SW480 (cell line): ENCODE measurements at places on chromosomes 6 and 20.

DNA sequence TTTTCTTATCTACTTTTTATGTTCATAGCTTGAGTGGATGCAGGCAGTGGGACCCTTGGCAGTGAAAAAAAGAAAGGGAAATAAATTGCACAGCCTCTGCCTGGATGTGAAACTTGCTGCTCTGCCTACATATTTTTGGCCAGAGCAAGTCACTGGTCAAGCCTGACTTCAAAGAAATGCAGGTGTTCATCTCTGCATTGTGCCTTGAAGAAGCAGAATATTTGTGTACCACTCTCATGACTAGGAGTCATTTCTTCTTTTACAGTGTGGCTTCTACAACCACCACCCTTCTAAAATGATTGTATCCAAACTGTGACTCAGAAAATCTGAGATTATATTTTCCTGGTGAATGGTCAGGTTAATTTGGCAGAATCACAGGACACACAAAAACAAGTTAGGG, 2.5 kb upstream of the KATNA1 start:
- DNase-seq = no peak

GRCh38 chr20:21230686-21231085, 72.4 kb upstream of the XRN2 start:
- DNase-seq = no peak

DNA sequence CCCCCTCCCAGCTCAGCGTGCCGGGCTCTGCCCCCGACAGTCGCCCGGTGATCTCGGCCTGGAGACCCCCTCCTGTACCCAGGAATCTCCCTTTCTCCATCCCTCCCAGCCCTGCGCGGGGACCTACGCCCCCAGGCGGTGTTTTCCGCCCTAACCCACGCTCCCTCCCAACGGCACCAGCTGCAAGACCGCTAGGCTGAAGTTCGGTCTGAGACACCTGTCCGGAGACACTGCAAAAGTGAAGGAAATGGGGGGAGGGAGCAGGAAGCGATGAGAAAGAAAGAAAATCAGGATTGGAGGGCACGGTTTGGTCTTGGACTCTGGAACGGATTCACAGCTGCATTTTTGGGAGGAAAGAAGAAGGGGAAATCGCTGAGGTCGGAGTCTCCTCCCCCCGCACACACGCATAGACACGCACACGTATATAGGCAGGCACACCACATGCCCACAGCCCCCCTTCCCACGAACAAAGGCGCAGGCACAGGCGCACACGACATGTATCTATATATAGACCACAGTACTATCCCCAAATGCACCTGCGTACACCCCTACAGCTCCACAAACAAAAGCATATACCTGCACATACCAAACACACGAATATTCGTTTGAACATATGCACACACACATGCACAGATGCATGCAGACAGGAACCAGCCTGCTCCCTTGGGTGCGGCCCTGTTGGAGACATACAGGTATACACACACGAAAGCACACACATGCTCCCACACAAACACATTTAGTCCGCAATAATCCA, 1.0 kb downstream of the SLC32A1 start:
- no peak for DNase-seq

DNA sequence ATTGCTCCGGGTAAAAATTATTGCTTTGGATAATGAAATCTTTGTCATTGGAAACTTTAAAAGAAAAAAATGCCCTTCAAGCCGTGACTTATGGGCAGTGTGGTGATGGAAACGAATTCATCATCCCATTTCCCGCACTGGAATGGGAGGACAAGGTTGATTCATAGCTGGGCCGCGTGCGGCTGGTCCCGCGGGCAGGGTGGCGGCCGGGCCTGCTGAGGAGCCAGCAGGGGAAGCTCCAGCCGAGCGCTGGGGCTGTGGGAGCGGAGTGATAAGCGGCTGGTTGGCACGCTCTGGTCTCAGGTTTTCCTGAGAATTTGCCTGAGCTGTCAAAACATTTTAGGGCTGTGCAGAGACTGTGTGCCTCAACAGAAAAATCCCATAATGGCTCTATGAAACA, 351.7 kb downstream of the CDC5L start:
- DNase-seq = no peak

DNA sequence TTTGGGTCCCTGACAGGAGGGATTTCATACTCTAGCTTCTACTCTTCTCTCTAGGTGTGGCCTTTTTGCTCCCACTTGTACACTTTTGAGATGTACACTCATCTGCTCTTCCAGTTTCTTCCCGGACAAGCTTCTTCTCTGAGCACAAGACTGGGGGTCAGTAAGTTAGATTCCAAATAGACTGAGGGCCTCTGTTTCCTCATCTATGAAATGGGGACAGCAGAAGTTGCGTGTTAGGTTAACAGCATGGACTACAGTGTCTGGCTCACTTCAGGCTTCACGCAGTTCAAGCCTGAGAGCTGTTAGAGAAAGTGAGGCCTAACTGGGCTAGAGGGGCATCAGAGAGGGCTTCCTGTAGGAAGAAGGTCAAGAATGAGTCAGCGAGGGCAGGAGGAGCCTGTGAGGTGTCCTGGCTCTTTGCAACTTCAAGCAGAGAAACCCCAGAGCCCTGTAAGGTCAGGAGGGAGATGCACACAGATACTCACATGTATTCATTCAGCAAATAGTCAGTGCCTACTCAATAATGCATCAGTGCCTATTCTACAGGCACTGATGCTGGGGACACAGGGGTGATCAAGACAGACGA, 20.6 kb downstream of the XKR7 start:
- DNase-seq = no peak
